ENCODE measurements at places on chromosomes 11 and 22.
A peak's percentile ranks its signal among the peaks of the same experiment; 100 is the strongest.

- no peak for DNase-seq
Observed at GRCh38 chr22:23801238-23801821, 14.6 kb downstream of the SMARCB1 start.

DNA sequence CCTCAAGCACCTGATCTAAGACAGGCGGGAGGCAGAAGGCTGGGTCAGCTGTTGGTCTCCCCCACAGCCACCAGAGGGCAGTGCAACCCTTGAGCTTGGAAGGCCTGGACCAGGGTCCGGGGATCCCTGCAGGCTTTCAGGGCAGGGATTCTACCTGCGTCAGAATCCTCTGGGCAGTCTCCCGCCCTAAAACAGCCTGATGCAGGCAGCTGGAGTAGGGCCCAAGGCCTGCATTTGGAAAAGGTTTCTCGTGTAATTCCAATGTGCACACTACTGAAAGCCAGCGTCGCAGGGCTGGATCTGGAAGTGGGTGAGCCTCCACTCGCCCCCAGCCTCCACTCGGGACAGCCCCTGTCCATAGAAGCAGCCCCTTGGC is 31.8 kb downstream of the BID start:
- peak; percentile 44 for DNase-seq

- no peak for DNase-seq
Observed at GRCh38 chr11:35307221-35307621, 112.1 kb downstream of the SLC1A2 start.

DNA sequence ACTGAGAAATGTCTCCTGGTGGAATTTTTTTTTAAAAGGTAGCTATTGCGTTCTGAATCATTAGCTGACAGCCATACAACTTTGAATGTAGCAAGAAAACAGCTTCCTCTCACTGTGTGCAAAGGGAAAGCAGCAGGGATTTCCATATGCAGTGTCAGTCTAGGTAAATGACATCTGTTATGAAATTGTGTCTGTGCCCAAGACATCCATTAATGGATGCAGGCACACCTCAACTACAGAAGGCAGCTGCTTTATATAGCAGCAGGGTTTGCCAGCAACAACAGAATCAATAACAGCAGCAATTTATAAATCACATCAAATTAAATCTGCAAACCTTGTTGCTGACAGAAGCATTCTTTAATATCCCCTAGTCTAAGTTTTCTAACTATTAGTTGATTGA is 745.3 kb upstream of the RAG2 start:
- DNase-seq, result no peak

- no peak for DNase-seq
Observed at GRCh38 chr11:108680271-108680670, 15.4 kb downstream of the DDX10 start.

DNA sequence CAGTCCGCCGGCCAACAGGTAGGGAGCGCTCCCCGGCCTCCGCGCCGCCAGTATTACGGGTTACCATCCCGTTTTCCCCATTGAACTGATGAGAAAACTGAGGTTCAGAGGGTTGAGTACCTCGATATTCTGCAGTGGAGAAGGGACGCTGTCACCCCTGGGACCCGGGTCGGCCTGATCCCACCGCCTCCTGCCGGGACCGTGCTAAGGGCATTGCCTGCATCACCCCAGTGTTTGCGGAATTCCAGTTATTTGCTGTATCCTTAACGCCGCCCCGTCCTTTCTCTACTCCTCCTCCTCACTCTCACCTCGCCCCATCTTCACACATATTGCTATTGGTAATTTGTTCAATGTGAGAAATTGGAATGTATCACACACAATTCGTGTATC is 370 bp upstream of the A4GALT start:
- DNase-seq, result no peak

GRCh38 chr11:16291729-16292128 is 64.6 kb downstream of the SOX6 start:
- no peak for DNase-seq

DNA sequence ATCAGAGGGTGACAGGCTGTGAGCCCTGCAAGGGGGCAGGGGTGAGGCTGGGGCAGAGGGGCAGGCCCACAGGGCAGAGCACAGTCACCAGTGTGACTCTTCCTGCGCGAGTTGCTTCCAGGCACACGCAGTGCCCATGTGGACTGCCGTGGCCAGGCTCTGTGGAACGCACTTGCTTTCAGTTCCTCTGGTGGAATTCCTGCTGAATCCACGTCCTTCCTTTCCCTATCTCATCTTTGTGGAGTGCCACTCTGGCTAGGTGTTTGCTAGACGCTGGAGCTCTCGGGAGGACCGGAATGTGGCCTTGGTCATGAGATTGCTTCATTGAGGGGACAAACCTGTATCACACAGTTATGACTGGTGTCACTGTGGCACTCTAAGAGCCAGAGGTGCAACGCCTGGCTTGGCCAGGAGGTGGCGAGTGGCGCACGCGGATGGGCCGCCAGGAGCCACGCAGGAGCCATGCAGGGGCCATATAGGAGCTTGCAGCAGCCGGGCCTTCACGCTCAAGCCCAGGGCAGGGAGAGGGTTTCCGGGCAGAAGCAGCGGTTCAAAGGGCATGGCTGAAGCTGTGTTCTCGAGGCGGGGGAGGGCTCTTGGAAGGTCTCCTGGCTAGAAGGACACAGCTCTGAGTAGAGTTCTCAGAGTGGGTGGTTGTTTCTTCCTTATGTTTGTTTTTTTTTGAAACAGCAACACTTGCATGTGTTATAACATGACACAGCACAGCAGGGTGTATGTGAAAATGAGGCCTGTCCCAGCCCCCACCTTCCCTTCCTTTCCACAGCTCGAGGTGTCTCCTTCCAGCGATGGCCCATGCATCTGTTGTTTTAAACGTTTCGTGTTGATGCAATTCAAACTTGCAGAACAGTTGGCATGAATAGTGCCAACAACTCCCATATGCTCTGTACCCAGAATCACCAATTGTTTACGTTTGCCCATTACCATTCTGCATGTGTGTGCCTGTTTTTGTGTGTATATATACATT is 36.2 kb downstream of the TBC1D22A start:
- peak; percentile 66 for DNase-seq

DNA sequence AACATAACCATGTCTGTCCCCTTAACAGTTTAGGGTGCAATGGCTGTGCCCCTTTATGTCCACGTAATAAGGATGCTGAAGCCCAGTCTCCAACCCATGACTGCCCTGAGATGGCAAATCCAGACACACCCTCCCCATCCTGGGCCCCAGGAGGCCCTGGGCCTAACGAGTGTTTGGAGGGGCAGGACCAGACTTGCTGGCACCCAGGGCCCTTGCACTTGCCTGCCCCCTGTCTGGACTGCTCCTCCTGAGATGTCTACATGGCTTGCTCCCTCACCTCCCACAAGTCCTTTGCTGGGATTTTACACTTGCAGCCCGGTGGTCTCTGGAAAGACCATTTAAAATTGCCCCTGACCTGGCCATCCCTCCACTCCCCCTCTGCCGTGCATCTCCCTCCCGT is 132.2 kb upstream of the NECTIN1 start:
- DNase-seq, result no peak

- no peak for DNase-seq
Observed at GRCh38 chr11:64276653-64277431, 7.6 kb downstream of the BAD start.

GRCh38 chr11:68050371-68050841 is 11.6 kb downstream of the TCIRG1 start:
- DNase-seq, result no peak

- no peak for DNase-seq
Observed at GRCh38 chr11:69211920-69212797, 56.4 kb downstream of the SMIM38 start.

DNA sequence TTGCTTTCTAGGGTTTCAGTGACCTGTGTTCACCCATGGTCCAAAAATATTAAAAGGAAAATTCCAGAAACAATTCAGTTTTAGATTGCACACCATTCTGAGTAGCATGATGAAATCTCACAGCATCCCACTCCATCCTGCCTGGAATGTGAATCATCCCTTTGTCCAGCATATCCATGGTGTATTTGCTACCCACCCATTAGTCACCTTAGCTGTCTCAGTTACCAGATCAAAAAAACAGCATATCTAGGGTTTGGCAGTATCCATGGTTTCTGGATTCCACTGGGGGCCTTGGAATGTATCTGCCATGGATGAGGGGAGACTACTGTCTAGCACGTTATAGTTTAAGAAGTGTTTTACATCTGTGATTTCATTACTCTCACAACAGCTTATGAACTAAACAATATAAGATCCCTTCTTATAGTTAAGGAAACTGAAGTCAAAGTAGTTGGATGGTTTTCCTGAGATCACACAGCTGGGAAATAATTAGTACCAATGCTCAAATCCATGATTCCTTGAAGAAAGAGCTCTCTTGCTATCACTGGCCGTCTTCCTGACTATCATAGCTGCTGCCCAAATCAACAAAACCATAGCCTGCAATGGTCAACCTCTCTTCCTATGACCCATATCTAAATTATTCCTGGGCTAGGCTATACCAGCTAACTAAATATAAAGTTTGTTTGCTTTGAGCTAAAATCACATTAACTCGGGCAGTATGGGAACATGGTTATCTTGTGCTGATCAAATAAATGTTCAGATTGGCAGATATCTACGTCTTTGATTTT is 122.6 kb downstream of the MICAL2 start:
- DNase-seq, result no peak

DNA sequence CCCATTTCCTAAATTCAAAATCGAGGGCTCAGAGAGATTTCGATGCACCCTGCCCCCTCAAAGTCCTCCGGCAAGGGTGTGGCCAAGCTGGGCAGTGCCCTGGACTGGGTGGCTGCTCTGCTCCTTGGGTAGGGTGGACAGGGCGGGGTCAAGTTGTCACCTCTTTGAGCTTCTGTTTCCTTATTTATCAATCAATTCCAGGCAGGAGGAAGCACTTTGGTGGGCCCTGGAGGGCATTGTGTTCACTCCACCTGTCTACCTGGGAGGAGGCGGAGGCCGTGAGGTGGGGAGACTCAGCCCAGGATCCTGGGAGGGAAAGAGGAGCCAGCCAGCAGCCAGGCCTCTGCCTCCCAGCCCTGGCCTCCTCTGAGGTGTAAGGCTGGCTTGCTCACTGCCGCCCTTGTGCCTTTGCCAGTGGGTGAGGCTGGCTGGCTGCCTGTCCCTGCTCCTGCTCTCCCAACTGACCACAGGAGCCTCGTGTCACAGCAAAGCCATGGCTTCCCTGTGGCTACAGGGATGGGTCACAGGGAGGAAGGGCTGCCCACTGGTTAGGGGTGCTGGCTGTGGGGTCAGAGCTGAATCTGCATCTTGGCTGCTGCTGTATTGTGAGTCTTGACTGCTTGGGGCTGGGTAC is 25.5 kb upstream of the SHISAL1 start:
- DNase-seq, result no peak

GRCh38 chr11:9025101-9025850 is 21.5 kb upstream of the NRIP3 start:
- no peak for DNase-seq

DNA sequence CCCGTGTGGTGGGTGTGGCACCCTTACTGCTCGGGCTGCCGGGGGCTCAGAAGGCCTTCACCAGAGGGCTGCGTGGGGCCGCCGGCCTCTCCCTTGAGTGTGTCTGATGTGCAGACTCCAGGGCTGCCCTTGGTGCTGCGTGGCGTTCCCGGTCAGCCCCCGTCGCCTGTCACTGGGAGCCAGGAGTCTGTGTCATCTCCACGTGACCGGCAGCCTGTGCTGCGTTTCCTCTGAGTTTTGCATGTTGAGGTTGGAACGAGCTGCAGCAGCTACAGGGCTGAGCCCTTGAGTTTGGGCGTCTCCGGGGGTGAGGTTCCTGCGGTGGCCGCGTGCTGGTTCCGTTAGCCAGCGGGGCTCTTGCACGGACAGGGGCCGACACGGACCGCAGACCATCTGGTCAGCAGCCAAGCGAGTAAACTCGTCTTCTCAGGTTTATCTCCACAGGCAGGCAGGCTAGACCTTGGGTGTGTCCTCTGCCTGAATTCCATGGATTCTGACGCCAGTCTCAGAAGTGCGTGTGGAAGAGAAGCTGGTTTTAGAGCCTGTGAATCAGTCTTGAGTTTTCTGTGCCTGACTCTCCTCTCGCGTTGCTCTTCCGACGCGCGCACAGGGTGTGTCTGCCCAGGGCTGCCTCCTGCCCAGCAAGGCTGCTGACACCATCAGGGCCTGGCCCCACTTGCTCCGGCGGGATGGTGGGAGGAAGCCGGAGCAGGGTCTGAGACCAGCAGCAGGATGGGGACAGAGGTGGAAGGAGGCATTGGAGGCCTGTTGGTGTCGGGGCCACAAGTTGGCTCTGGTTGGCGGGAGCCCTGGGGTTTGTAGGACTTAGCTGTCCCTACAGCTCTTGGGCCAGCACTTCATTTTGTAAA is 10.5 kb downstream of the PTDSS2 start:
- DNase-seq, result no peak

DNA sequence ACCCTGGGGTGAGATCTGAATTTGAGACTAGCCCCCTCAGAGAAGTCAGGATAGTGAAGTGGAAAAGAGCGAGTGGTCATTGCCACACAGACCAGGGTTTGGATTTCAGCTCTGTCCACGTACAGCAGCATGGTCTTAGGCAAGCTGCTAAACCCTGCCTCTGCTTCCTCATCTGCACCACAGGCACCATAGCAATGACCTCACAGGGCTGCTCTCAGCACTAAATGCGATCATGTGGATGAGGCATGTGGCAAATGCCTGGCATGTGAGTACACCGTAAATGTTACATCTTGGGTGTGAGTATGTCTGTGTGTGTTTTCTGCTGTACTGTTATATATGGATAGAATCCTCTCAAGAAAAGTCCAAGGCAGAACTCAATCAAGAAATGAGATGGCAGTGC is 15.8 kb downstream of the NAV2 start:
- DNase-seq, result no peak

- no peak for DNase-seq
Observed at GRCh38 chr11:119178166-119178680, 7.1 kb upstream of the NHERF4 start.

GRCh38 chr11:128776424-128777284 is 82.8 kb downstream of the FLI1 start:
- no peak for DNase-seq

- no peak for DNase-seq
Observed at GRCh38 chr11:36700246-36700645, 102.2 kb upstream of the RAG2 start.

- DNase-seq, result no peak
Observed at GRCh38 chr22:25892678-25893077, 150.7 kb downstream of the MYO18B start.

- no peak for DNase-seq
Observed at GRCh38 chr11:26914968-26915367, 78.9 kb upstream of the FIBIN start.

DNA sequence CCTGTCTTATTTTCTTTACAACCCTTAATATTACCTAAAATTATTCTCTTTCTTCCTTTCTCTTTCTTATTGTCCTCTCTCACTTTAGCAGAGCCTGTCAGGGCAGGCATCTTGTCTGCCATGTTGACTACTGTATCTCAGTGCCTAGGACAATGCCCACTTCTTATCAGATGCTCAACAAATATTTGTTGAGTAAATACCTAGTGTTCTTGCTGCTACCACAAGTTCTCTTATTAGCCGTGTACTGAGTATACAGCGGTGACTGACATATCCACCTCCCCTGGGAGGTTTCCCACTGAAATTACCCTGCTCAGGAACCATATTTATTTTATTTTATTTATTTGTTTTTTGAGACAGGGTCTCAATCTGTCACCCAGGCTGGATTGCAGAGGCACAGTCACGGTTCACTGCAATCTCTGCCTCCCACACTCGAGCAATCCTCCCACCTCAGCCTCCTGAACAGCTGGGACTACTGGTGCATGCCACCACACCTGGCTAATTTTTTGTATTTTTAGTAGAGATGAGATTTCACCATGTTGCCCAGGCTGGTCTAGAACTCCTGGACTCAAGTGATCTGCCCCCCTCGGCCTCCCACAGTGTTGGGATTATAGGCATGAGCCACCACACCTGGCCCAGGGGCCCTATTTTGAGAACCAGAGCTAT is 6.7 kb downstream of the HPX start:
- no peak for DNase-seq
